Hematopoietic multipotent progenitor cell treated with erythropoietin and hydrocortisone succinate and interleukin-3 and kit ligand, for 6 days (in vitro differentiated cells): ENCODE measurements at places on chromosomes 7 and 10.

DNA sequence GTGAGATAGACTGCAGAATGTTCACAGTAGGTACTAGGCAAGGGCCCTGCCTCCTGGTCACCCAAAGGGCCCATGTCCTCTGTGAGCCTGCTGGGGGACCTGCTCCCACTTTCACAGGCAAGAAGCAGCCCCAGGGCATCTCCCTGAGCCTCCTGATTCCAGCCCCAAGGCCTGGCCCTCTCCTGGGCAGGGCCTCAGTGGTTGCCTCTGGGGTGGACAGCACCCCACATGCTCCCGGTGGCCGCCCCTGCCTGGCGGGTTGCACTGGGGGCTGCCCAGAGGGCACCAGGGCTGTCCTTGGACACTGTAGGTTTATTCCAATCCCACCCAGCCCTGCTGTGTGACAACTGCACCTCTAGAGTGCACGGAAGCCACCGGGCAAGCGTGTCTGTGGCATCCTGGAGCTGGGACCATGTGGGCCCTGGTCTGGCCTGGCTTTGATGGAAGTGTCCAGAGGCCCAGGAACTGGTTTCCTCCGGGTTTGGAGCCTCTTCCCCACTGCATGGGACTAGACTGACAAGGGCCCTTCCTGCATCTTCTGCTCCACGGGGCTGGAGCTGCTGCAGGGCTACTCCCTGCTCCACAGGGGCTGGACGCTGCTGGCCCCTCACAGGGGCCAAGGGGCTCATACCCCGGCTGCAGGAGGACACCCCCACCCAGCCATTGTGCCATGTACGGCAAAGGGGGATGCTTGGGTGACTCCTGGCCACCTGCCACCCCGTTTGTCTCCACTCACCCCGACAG, 25.0 kb upstream of the SYCE1 start:
- DNase-seq: no peak

DNA sequence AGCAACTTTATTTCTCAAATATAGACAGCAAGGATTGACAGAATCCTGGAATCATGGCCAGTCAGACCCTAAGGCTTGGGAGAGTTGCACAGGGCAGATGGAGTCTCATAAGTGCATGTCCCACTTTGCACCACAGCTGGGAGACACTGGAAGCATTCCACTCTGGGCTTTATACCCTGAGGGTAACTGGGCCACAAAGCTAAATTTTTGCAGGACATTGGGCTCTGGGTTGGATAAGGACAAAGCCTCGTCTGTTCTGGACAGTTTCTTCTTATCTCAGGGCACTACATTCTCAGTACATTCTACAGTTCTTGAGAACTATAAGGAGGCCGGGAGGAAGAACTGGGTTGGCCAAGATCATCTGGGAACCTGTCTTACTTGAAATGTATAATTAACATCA, 158.3 kb upstream of the IGFBP3 start:
- DNase-seq: no peak

DNA sequence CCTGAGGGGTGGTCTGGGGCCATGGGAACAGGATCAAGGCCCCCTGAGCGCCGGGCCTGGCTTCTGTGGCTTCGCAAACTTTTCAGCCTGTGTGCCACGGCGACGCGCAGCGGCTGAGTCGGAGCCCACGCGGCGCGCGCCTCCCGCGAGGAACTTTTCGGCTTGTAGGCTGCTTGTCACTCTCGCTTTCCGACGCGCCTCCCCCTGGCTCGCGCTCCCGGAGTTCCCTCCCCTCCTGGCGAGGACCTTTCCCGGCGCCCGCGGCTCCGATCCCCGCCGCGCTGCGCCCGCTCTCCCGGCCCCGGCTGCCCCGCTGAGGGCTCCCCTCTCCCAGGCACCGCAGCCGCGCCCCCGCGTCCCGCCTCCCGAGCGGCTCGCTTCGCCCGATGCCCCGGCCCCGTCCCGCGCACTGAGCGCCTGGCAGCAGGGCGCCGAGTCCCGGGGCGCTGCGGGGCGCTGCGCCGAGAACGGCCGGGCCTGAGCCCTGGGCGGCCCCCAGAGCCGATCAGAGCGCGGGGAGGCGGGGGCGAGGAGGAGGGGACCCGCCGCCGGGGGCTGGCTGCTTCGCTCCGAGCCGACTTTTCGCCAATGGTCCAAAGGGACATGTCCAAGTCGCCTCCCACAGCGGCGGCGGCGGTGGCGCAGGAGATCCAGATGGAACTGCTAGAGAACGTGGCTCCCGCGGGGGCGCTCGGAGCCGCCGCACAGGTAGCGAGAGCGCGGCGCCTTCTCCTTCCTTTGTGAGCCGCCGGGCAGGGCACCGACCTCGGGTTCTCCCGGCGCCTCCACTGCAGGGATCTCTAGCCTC, at the start of gene CACNB2:
TSS of gene CACNB2 (plus strand) at position 276 of the 808 bp plus-strand sequence.
- DNase-seq: peak; percentile 23

- no peak for DNase-seq
Measured at GRCh38 chr7:22482503-22482902, 17.5 kb downstream of the STEAP1B start.

DNA sequence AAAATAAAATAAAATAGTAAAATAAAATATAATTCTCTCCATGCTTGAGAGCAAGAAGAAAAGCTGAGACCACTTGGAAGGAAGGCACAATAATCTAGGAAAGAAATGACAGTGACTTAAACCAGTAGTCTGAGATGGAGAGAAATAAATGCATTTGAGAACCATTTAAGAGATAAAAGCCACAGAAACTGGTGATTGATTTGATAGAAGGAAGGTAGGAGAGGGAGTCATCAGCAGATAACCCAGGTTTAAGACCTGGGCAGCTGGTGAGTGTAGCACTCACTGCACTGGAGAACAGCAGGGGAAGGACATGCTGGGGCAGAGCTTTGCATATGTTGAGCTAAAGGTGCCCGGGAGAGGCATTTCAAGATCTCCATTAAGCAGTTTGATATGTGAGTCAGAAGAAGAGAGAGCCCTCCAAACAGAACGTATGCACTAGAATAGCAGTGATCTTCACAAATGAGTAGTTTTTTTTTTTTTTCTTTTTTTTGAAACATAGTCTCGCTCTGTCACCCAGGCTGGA, 268.0 kb downstream of the DYNC1I1 start:
- no peak for DNase-seq

GRCh38 chr7:25646726-25647413, 418.6 kb upstream of the NPVF start:
- no peak for DNase-seq

GRCh38 chr10:16381083-16381482, 55.7 kb upstream of the PTER start:
- DNase-seq: no peak

DNA sequence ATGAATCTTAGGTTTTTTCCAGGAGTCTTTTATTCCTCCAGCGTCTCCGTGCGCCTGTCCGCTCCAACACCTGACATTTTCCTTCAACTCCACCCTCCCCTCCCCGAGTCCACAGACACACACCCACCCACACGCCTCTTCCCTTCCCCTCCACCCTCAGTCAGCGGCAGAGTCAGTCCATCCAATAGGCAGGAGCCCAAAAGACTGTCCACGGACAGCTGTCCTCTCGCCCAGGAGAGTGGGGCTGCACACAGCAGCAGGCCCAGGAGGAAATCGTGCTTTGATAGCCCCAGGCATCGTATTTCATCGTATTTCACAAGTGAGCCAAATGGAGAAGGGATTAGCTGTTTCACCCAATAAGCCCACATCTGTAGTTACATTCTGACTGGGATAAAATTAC, 285.1 kb downstream of the ZEB1 start:
- DNase-seq: no peak

DNA sequence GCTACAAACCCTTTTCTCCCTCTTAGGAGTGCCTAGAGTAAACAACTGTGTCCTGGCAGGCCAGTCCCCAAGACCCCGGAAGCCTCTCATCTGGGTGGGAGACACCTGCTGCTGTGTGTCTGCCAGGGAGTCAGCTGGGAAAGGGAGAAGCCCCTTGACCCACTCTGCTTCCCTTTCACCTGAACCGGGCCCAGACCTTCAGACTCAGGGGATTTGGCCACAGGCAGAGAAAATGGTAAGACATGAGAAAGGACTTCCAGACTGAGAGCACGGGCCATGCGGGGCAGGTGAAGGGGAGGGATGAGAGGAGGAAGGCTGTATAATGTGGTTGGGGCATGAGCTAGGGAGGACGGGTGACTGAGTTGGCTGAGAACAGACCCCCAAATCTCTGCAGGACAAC, 36.0 kb upstream of the NPFFR1 start:
- DNase-seq: no peak

- DNase-seq: no peak
Measured at GRCh38 chr10:98967601-98968000, 268.1 kb downstream of the HPSE2 start.

DNA sequence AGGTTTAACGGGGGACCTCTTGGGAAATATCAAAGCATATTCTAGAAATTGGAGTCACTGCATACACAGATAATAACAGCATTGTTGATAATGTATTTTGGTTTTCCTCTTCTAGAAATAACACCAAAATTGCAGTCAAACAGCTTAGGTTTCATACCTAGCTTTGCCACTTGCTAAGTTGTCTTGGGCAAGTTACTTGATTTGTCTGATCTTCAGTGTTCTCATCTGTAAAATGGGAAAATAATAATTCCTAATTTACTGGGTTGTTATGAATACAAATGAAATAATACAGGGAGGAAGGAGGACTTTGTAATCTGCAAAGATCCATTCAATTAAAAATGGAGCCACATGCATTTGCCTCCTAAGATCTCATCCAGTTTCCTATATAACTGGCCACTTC, 20.3 kb upstream of the NUP205 start:
- DNase-seq: no peak

DNA sequence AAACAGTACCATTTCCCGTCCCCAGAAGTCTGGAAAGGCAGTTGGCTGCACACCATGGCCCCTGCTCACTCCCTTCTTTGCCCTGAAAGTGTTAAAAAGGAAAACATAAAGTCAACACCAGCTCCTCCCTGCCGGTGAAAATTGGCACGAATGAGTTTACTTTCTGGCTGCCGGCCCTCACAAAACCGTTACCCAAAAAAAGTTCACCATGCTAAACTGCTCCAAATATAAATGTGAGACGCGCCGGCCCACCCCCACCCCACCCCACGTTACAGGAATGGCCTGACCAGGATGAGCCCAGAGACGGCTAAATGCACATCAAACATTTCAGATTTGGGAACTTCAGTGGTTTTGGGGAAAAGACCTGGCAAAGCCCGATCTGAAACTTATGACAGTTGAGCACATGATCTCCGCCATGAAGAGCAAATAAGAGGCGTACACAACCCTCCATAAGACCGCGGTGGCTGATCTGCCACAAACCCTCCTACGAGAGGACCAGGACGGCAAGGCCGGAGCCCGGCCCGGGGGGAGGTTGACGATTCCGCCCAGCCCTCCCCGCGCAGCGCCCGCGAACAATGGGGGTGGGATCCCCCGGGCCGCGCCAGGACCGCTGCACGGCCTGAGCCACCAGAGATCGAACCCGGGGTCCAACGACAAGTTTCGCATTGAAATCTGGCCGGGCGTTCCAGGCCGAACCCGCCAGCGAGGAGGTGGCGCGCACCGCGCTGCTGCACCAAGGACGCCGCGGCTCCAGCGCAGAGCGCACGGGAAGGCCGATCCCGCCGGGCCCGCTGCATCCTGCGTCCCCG, 952 bp downstream of the DIP2C start:
- peak; percentile 6 for DNase-seq

DNA sequence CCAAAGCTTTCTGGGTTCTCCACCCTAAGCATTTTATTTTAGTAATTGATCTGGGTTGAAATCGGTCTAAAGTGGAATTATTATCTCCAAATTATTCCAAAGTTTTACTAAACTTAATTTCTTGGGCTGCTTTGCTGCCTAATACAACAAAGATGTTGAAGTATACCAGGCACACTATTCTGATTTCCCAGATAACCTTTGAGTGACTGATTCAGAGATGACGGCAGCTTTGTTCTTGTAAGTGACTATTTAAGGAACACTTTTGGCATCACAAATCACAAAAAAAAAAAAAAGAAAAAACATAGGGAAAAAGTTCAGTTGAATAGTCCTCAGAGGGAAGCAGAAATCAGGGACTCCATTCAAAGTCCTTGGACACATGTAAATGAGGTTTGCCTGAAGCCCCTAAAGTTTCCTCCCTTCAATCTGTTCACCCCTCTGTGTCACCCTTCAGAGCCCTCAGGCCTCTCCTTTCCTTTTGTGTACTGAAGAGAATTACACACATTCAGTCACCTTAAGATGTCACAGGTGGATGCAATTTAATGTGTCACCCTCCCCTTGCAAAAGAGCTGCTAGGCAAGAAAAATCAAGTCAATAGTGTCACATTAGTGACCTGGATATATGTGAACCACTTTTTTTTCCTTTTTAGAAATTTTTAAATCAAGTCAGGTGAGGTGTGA, 81.5 kb downstream of the RTKN2 start:
- DNase-seq: no peak

- DNase-seq: no peak
Measured at GRCh38 chr7:155375337-155376277, 77.9 kb downstream of the INSIG1 start.

GRCh38 chr7:83629117-83629880, 19.6 kb downstream of the SEMA3E start:
- no peak for DNase-seq

DNA sequence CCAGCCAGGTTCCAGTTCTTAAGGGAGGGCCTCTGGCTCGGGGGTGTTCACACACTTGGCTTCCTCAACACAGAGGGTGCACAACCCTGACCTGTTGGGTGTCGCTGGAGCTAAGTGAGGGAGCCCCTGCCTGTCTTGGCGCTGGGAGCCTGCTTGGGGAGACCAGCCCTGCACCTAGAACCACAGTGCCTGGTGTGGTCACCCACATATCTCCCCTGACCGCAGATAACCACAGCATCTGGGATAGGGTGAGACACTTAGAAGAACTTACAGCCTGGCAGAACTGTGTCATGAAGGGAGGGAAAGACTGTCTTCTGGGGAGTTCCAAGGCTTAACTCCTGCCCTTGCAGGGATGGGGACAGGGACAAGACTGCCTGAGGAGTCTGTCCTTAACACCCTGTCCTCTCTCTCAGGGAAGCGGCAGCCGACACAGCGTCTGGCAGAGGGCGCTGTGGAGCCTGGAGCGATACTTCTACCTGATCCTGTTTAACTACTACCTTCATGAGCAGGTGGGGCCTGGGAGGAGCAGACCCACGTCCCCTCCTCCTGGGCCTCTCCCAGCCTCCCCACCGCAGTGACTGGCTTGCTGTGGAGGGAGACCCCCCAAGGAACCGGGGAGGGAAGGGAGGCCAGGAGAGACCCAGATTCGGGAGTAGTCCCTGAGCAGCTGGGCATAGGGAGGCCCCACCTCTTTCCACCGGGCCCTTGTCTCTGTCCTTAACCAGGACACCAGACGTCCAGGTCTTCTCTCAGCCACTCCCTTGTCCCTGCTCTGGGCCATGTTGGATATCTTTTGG, 59.0 kb downstream of the PALD1 start:
- DNase-seq: peak; percentile 47

GRCh38 chr10:86123715-86124114, 242.9 kb downstream of the GRID1 start:
- no peak for DNase-seq

GRCh38 chr7:82017334-82017943, 247.6 kb upstream of the HGF start:
- DNase-seq: peak; percentile 43
